ENCODE measurements at places on chromosomes 2 and 18.

- no peaks in the 10 kb centered on the region for H3K4me1 ChIP-seq
- peaks cover 46% of the 10 kb centered on the region for H3K36me3 ChIP-seq
- H3K4me3 ChIP-seq, result no peak overlapping the region
- H3K27me3 ChIP-seq, result no peaks in the 10 kb centered on the region
Observed at GRCh38 chr18:79974025-79974654, 9.7 kb downstream of the HSBP1L1 start.

DNA sequence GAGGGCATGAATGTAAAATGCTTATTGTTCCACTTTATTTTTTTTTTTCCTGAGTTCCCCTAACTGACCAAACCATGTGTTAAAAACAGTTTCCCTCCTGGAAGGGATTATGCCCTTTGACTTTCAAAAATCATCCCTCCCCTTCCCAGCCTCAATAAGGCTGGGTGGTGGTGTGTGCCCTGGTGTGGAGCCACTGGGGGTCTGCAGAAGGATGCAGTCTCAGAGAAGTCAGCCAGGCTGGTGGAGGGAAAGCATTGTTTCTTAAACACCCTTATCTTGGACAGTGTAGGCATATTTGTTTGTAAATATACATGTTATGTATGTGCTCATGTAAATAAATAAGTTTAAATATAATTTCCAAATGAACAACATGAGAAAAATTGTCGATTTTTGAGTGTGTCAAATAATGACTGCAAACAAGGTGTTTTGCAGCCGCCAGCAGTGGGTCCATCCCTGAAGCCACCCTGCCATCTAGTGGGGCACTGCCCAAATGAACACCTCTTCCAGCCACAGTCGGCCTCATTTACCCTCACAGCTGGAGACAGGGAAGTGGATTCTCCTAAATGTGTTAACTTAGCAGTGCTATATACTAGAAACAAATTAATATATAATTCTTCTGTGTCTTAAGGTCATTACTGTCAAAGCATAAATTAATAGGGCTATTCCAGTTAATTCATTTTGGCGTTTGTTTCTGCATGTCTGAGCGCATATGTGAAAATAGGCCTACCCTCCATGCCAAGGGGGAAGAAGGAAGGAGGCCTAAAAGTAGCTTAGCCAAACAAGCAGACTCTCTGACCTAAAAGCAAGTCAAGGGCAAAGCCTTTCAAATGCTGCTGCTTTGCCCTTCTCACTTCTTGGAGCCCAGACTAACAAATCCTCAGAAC is 209.6 kb upstream of the PIK3C3 start:
- H3K4me1 ChIP-seq, result peaks cover 5% of the 10 kb centered on the region
- no peaks in the 10 kb centered on the region for H3K36me3 ChIP-seq
- no peak overlapping the region for H3K4me3 ChIP-seq
- no peak overlapping the region for H3K27ac ChIP-seq
- DNase-seq, result peak; percentile 96

GRCh38 chr2:36476411-36476810 is 120.8 kb downstream of the CRIM1 start:
- H3K27me3 ChIP-seq, result no peaks in the 10 kb centered on the region
- no peak for DNase-seq
- no peak overlapping the region for H3K27ac ChIP-seq
- H3K4me3 ChIP-seq, result no peak overlapping the region
- H3K4me1 ChIP-seq, result no peaks in the 10 kb centered on the region

- H3K4me1 ChIP-seq, result no peaks in the 10 kb centered on the region
- H3K4me3 ChIP-seq, result no peak overlapping the region
Observed at GRCh38 chr2:29687121-29687520, 234.3 kb downstream of the ALK start.

DNA sequence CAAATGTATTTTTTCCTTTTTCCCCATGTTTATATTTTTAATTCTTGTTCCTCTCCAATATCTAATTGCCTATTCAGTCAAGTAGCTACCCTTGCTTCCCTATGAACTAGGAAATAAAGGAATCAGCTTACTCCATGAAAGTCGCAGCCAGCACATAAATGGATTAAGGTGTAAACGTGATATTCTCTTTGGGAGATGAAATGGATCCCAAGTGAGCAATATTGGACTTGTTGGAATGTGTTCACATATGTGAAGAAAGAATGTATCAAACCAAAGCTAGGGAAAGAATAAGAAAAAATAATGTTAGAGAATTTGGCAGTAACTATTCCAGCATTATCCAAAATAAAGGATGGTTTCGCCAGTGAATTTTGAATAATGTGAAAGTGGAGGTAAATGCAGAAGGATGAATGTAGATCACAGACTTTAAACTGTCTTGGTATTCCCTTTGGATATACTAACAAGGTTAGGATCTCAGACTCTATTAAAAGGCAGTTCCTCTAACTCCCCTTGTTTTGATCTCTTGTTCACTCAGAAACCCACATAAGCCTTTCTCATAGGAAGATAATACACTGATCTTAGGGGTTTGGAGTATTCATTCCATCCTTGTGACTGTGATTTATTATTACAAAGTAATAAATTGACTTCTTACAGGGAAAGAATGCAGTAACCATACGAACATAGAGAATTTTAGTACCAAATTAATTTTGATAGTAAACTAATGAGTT is 208.1 kb downstream of the BABAM2 start:
- no peak for DNase-seq
- H3K27ac ChIP-seq, result no peak overlapping the region
- no peaks in the 10 kb centered on the region for H3K4me1 ChIP-seq
- no peaks in the 10 kb centered on the region for H3K36me3 ChIP-seq
- no peak overlapping the region for H3K4me3 ChIP-seq

- no peaks in the 10 kb centered on the region for H3K27me3 ChIP-seq
- H3K4me1 ChIP-seq, result no peaks in the 10 kb centered on the region
- no peak overlapping the region for H3K27ac ChIP-seq
Observed at GRCh38 chr2:214710729-214711128, 98.8 kb downstream of the BARD1 start.

- H3K27ac ChIP-seq, result no peak overlapping the region
- H3K4me1 ChIP-seq, result peaks cover 5% of the 10 kb centered on the region
- H3K4me3 ChIP-seq, result no peak overlapping the region
- H3K36me3 ChIP-seq, result no peaks in the 10 kb centered on the region
- DNase-seq, result peak; percentile 49
Observed at GRCh38 chr2:133711201-133711600, 142.9 kb upstream of the NCKAP5 start.

- no peaks in the 10 kb centered on the region for H3K36me3 ChIP-seq
- no peak overlapping the region for H3K27ac ChIP-seq
- H3K27me3 ChIP-seq, result peaks cover 2% of the 10 kb centered on the region
- no peak for DNase-seq
Observed at GRCh38 chr2:240103136-240103535, 33.0 kb downstream of the COPS9 start.

DNA sequence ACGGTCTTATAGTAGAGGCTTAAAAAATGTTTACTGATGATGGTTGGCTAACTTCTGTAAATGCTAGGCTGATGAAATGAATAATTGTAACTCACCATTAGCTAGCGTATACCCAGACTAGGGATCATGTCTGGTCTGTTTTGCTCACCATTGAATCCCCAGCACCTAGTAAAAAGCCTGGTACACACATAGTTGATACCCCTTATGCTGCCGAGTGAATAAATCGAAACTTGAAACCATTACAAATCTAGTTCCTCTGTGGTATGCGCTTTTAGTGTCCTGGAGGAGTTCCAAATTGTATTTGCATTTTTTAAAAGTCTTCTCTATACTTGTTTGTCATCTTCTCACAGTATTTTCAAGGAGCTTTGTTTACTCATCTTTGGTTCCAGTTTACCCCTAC is 1.3 kb downstream of the TAF1B start:
- H3K4me3 ChIP-seq, result peak overlapping the region; percentile 77
- H3K4me1 ChIP-seq, result peaks cover 10% of the 10 kb centered on the region
- no peak for DNase-seq

- DNase-seq, result peak; percentile 35
- H3K4me1 ChIP-seq, result no peaks in the 10 kb centered on the region
- H3K27ac ChIP-seq, result no peak overlapping the region
- no peaks in the 10 kb centered on the region for H3K27me3 ChIP-seq
Observed at GRCh38 chr18:64330931-64331330, 182.0 kb upstream of the LINC00305 start.

DNA sequence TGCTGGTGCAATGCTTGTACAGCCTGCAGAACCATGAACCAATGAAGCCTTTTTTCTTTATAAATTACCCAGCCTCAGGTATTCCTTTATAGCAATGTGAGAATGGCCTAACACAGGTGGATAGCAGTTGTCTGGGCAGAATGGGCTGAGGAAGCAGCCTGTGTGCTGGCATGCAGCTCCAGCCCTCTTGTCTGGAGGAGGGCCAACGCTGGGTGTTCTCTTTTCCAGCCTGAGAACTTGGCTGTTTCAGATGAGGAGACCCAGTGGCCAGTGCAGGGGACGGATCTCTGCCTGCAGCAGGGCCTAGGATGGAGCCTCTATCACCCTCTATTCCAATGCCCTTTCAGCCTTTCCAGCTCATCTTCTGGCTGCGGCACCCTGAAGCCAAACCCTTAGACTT is 58.8 kb downstream of the CTIF start:
- H3K27ac ChIP-seq, result no peak overlapping the region
- H3K4me1 ChIP-seq, result peaks cover 34% of the 10 kb centered on the region
- no peak overlapping the region for H3K4me3 ChIP-seq
- no peaks in the 10 kb centered on the region for H3K27me3 ChIP-seq

- H3K4me1 ChIP-seq, result no peaks in the 10 kb centered on the region
- H3K4me3 ChIP-seq, result no peak overlapping the region
- no peak for DNase-seq
- no peaks in the 10 kb centered on the region for H3K36me3 ChIP-seq
Observed at GRCh38 chr2:33086400-33087015, 139.8 kb downstream of the LTBP1 start.

GRCh38 chr2:149877913-149878312 is 290.3 kb upstream of the MMADHC start:
- H3K27ac ChIP-seq, result no peak overlapping the region
- H3K4me3 ChIP-seq, result no peak overlapping the region
- H3K36me3 ChIP-seq, result no peaks in the 10 kb centered on the region
- H3K4me1 ChIP-seq, result no peaks in the 10 kb centered on the region

DNA sequence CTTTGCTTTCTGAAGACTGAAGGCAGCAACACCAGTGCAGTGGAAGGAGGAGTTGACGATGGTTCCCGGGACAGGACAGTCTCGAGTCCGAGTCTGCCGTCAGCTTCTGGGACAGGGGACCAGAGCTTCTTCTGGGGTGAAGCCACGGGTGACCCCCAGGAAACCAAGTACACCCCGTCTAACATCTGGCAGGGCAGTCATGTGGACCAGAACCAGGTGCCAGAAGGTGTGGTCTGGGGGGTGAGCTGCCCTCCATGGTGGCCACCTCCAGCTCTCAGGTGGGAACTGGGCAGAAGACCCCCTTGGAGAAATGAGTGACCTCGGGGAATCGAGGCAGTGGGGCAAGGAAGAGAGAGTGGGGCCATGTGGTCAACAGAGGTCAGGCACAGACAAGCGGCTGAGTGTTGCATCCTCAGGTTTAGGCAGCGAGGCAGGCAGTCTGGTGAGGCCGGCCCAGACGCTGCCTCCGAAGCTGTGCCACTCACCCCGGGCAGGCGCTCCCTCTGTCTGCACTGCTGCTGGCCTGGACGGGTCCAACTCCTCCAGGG is 204.3 kb downstream of the HDAC4 start:
- H3K36me3 ChIP-seq, result peaks cover 24% of the 10 kb centered on the region
- H3K4me1 ChIP-seq, result peaks cover 75% of the 10 kb centered on the region
- no peak overlapping the region for H3K4me3 ChIP-seq
- DNase-seq, result no peak
- H3K27ac ChIP-seq, result peak overlapping the region; percentile 93
- H3K27me3 ChIP-seq, result no peaks in the 10 kb centered on the region

- no peak overlapping the region for H3K4me3 ChIP-seq
- no peaks in the 10 kb centered on the region for H3K4me1 ChIP-seq
- no peaks in the 10 kb centered on the region for H3K36me3 ChIP-seq
- no peaks in the 10 kb centered on the region for H3K27me3 ChIP-seq
Observed at GRCh38 chr2:60098996-60099395, 454.5 kb downstream of the BCL11A start.

- H3K36me3 ChIP-seq, result no peaks in the 10 kb centered on the region
- no peak overlapping the region for H3K27ac ChIP-seq
- H3K27me3 ChIP-seq, result no peaks in the 10 kb centered on the region
Observed at GRCh38 chr2:73935641-73936040, 9.0 kb downstream of the DGUOK start.

- no peak for DNase-seq
- no peak overlapping the region for H3K27ac ChIP-seq
- H3K36me3 ChIP-seq, result no peaks in the 10 kb centered on the region
- no peaks in the 10 kb centered on the region for H3K4me1 ChIP-seq
Observed at GRCh38 chr2:170587922-170588321, 127.2 kb upstream of the SP5 start.

- H3K4me1 ChIP-seq, result no peaks in the 10 kb centered on the region
- no peak overlapping the region for H3K27ac ChIP-seq
- no peak overlapping the region for H3K4me3 ChIP-seq
- H3K36me3 ChIP-seq, result no peaks in the 10 kb centered on the region
Observed at GRCh38 chr2:161814008-161814660, 189.9 kb downstream of the SLC4A10 start.

- no peak overlapping the region for H3K27ac ChIP-seq
- DNase-seq, result no peak
- no peaks in the 10 kb centered on the region for H3K36me3 ChIP-seq
Observed at GRCh38 chr2:220476877-220477276, 849.4 kb downstream of the SLC4A3 start.

GRCh38 chr2:112047537-112048235 is 7.4 kb upstream of the TMEM87B start:
- H3K27me3 ChIP-seq, result no peaks in the 10 kb centered on the region
- H3K4me3 ChIP-seq, result no peak overlapping the region
- no peaks in the 10 kb centered on the region for H3K36me3 ChIP-seq
- H3K4me1 ChIP-seq, result no peaks in the 10 kb centered on the region
- no peak for DNase-seq

- no peak overlapping the region for H3K27ac ChIP-seq
- no peaks in the 10 kb centered on the region for H3K27me3 ChIP-seq
- no peaks in the 10 kb centered on the region for H3K4me1 ChIP-seq
- no peak for DNase-seq
Observed at GRCh38 chr2:199926806-199927205, 15.7 kb downstream of the C2orf69 start.

DNA sequence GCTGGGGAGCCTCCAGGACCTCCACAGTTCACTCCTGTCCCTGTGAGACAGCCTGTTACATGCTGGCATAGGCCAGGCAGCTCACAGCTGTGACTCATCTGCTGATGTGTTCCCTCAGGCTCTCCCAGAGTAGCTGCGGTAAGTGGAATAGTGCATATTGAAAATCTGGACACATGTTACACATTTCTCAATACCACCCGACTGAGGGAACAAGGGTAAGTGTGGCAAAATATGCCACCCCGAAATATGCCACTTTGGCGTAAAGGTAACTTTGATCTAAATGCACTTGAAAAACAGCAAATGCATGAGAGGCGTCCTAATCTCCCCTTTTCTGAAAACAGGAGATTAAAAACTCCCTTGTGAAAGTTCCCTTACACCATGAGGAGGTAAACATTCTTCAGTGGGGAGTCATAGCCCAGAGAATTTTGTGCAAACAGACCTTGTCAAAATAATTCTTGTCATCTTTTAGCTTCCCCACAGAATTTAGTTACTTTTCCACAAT is 557.9 kb downstream of the CCDC85A start:
- DNase-seq, result peak; percentile 38
- H3K4me3 ChIP-seq, result no peak overlapping the region
- H3K27ac ChIP-seq, result no peak overlapping the region
- no peaks in the 10 kb centered on the region for H3K36me3 ChIP-seq
- no peaks in the 10 kb centered on the region for H3K4me1 ChIP-seq
